ENCODE measurements at places on chromosomes 12 and 14.

DNA sequence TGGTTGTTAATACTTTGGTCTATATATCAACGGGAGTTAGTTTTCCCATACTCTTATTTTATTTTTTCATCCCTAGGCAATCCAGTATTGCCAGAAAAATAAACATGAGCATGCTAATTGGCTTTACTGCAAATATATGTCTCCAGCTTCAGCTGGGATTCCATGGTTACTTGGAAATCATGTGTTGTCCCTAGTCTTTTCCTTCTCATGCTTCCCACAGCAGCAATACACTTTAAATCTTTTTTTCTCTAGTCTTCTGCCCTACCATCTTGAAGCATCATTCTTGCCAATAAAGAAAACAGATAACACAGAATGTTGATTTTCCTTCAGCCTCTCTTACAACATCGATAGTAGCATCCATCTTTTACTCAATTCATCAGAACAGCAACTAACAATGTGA is 60.2 kb downstream of the SLC2A13 start:
- DNase-seq, result no peak

DNA sequence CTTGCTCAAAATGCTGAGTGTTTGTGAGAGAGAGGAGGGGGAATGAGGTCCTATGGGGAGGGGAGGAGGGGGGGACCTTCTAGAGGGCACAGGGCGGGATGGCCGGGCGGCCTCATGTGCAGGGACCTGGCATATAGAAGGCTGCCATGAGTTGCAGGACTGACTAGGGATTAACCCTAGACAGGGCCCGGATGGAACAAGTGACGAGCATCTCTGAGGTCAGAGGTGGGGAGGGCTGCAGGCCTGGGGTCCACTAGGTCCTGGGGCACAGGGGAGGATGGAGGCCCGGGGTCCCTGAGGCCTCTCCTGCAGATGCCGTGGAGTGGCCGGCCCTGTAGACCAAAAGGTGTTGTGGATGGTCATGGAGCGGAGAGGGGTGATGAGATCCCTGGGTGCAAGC is 104.0 kb upstream of the EIF5 start:
- no peak for DNase-seq

DNA sequence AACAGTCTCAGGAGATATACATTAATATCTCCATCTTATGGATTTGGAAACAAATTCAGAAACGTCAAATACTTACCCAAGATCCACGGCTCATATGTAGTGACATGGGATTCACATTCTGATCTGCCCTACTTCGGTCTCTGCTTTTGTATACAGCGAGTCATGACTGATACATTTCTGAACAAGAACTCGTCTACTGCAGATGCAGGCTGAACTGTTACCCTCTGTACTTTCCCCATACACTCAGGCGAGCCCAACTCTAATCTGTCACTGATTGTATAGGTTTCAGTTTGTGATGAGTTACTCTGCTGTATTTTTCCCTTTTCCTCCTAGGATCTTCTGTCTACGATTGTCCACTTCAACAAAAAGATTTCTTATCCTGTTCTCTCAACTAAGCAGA is 441.6 kb downstream of the CCDC91 start:
- peak; percentile 5 for DNase-seq

DNA sequence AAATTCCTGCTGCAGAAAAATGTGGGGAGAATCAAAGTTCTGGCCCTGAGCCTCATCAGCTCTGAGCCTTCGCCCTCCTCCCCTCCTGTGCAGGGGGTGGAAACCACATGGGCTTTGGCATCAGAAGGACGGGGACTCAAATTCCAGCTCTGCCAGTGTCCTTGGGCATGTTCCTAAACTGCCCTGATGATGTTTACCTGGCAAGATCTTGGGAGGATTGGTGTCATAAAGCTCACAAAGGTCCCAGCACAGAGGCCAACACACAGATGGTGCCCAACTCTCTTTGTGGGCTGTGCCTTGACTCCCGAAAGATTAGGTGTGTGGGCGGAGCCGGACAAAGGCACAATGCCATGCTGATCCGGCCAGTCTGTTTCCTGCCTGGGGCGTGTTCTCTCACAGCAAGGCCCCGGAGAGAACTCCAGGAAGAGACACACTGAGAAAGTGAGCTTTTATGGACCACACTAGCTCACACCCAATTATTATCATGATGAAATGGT is 20.5 kb upstream of the CLMN start:
- no peak for DNase-seq

DNA sequence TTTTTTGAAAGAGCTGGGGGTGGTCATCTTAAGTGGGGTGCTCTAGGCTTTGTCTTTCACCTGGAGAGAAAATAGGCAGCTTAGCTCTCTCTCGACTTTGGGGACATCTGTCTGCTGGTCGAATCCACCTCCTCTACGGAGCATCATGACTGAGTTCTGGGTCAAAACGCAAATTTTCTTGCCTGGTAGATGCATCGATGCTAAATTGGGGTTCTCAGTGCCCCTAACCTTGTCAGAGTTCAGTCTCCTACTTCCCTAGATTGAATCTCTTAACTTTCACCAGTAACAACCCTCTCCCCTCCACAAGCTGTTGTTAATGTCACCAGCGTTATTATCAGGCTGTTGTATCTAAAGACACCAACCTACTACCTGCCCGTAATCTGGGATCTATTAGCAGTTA is 682 bp downstream of the FLRT2 start:
- no peak for DNase-seq

- DNase-seq, result peak; percentile 99
Measured at GRCh38 chr14:20454516-20455354, at the start of the genes APEX1 and OSGEP. Gene APEX1 (plus strand): TSS chr14:20455226. CDS start chr14:20455646, 420 bp downstream. Gene OSGEP (minus strand): TSS chr14:20454812. CDS start chr14:20454683, 129 bp downstream.

DNA sequence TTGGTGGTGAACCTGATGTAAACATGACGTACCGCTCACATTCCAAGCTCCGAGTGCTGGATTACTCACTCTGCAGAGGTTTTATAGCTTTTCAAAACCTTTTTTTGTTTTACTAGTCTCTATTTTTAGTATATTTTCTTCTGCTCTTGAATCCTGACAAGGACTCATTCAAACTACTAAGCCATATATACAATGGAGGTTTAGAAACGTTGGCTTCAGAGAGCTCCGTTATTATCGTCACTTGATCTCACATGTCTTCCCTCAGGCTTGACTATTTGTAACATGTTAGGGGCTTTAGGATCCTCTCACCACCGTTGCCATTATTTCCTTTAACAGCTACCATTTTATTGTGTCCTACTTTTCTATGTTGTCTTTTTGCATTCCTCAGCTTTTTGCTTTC is 1321.5 kb upstream of the FLRT2 start:
- DNase-seq, result no peak

DNA sequence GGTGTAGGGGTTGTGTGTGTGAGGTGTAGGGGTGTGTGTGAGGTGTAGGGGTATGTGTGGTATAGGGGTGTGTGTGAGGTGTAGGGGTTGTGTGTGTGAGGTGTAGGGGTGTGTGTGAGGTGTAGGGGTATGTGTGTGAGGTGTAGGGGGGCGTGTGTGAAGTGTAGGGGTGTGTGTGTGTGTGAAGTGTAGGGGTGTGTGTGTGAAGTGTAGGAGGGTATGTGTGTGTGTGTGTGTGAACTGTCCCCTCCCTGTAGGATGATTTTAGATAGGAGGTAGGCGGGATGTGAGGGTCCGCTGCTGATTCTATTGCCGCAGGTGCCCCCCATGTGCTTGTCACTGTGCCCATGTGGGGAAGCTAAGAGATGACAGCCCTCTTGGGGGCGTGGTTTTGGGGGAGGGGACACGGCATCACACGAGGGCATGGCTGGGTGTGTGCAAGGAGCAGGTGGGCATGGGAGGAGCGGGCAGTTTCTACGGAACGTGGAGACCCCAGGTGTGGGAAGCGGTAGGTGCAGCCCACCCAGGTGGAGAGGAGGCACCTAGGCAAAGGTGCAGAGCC is 88.5 kb downstream of the DDX51 start:
- no peak for DNase-seq

DNA sequence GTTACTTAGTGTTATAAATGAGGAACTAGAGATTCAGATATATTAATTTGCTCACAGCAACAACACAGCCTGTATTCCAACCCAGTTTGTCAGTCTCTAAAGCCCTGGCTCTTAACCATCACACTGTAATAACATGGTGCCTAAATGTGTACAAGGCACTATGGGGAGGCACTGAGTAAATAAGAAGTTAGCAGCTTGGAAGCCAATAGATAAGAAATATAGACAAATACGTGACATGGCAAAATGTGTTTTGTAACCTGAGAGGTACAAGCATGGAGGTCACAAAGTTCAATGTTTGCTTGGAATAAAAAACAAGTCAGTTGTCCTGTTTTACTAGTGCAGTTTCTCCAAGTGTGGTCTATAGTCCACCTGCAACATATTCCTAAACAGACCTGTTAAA is 16.3 kb upstream of the SLCO1A2 start:
- no peak for DNase-seq

DNA sequence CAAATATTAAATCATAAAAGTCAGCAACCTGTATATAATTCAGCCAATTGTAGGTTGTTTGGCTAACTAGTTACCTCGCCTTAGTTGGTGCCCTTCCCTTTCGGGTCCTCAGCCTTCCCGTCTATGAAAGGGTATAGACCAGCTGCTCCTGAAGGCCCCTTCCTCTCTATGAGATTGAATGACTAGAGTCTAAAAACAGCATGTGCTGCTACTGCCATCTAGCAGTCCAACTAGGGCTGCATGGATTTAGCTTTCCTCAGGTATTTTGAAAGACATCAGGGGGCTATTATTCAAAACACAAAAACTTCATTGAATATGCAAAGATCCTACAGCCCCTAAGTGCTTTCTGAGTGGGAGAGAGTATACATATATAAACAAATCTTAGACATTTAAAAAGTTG is 37.0 kb upstream of the TMEM263 start:
- peak; percentile 8 for DNase-seq

DNA sequence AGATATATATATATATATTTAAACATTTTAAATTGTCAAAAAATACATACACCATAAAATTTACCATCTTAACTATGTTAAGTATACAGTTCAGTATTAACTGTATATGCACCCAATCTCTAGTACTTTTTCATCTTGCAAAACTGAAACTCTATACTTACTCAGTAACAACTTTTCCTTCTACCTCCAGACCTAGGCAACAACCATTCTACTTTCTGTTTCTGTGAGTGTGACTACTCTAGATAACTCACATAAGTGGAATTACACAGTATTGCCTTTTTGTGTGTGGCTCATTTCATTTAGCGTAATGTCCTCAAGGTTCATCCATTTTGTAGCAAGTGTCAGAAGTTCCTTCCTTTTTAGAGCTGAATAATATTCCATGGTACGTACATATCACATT is 8.2 kb downstream of the FAM234B start:
- DNase-seq, result no peak

DNA sequence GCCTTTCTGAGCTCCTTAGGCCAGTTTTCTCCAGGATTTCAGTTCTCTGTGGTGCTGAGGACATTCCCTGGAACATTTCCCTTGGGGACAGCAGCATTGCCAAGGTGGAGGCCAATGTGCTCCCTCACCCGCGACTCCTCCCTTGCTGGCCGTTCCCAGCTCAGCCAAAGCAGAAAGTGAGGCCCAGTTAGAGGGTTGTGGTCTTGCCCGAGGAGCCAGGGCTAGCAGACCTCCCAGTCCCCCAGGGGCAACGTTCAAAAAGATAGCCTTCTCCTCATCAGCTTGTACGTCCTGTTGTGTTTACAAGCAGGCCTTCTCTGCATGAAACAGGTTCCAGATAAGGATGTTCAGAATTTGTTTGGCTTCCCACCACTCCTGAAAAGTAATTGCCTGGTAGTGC is 78.4 kb downstream of the SSPN start:
- no peak for DNase-seq

GRCh38 chr12:126224032-126224431 is 1158.8 kb downstream of the AACS start:
- no peak for DNase-seq

GRCh38 chr14:90303473-90303872 is 28.3 kb downstream of the NRDE2 start:
- DNase-seq, result no peak

DNA sequence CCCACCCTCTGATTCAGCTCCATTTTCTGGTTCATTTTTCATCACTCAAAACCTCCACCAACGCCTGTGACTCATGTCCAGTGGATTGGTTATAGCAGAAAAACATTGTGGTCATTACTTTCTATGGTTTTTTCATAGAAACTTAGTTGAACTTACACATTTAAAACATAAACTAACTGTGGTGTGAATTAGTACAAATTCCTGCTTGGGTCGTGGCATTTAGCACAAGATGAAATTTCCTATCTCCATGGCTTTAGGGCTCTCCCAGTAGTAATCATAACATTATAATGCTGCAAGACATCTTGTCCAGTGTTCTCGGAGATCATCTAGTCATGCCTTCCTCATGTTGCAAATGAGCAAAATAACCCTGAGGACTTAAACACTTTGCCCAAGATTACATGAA is 7.1 kb downstream of the RNASE7 start:
- peak; percentile 39 for DNase-seq

GRCh38 chr14:70955543-70956480 is 48.6 kb downstream of the PCNX1 start:
- DNase-seq, result peak; percentile 31

GRCh38 chr12:56932867-56933266 is 1.3 kb downstream of the SDR9C7 start:
- DNase-seq, result no peak

DNA sequence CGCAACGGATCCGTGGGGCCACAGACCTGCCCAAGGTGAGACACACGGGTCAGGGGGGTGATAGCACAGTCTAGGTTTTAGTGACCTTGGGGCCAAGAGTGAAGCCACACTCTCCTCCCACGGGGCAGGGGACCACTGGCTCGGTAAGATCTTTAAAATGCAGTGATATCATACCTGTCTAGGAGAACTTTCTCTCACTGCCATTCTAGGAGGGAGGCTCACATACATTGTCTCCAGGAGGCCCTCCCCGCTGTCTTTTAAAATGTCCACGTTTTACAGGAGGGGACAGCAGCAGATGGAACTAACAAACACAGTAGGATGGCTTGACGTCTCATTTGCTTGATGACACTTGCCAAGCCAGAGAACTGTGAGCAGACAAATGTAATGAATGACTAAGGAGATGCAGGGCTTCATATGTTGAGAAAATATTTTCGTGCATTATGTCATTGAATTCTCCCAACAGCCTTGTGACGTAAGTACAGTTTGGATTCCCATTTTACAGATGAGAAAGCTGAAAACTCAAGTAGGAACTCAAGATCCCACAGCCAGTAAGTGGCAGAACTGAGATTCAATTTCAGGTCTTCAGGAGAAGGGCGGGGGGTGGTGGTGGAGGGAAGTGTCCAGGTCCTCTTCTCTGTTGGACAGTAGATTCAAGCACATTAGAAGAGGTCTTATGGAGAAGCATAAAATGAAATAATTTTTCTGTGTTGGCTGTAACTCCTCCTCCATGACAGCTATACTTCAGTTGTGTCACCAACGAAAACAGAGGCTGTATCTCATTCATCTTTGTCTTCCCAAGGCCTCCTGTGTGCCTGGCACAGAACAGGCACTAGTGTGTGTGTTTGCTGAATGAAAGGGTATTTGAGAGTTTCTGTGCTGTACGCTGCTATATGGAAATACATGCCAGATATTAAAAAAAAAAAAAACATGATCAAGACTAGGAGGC is 2.1 kb downstream of the VASH1 start:
- peak; percentile 32 for DNase-seq

- no peak for DNase-seq
Measured at GRCh38 chr12:10624605-10625004, 11.2 kb upstream of the MAGOHB start.

- peak; percentile 85 for DNase-seq
Measured at GRCh38 chr12:6927379-6928021, at the start of gene ATN1. Gene ATN1 (plus strand): TSS chr12:6927959. CDS start chr12:6934002, 6,043 bp downstream.

Data from fibroblast of skin of right quadriceps (primary cell).